ENCODE measurements at places on chromosomes 12 and 14.
A peak's percentile ranks its signal among the peaks of the same experiment; 100 is the strongest.

GRCh38 chr12:79381248-79382208 lies 309.2 kb downstream of the PAWR start:
- DNase-seq, result no peak

GRCh38 chr14:104820669-104821228 lies 19.8 kb downstream of the ZBTB42 start:
- peak; percentile 75 for DNase-seq

DNA sequence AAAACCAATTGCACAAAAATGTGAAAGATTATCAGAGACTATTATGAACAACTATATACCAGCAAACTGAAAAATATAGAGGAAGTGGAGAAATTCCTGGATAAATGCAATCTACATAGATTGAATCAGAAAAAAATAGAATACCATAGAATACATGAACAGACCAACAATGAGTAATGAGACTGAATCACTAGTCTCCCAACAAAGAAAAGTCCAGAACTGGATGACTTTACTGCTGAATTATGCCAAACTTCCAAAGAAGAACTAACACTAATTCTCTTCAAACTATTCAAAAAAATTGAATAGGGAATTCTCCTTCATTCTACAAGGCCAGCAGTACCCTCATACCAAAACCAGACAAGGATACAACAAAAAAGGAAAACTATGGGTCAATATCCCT lies 60.6 kb downstream of the GUCY2C start:
- DNase-seq, result peak; percentile 15

- peak; percentile 54 for DNase-seq
Observed at GRCh38 chr12:1319212-1319611, 275.2 kb downstream of the FBXL14 start.

DNA sequence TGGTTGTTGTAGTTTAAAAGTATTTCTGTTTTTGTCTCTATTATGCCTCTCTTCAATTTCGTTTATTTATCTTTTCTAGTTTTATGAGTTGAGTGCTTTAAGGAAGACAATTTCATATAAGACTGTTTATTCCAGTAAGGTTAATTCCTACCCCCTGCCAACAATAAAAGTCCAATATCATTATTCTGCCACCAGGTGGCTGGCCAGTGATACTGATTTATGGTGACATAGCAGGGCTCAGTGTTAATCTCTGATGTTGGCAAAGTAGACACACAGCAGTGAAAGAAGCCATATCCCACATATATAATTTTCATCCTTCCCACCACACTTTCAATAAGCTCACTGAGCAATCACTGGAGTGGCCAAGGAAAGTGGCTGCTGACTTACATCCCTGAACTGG lies 69.0 kb upstream of the BMP4 start:
- DNase-seq, result peak; percentile 29

- DNase-seq, result no peak
Observed at GRCh38 chr12:67621112-67621511, 27.4 kb upstream of the DYRK2 start.

DNA sequence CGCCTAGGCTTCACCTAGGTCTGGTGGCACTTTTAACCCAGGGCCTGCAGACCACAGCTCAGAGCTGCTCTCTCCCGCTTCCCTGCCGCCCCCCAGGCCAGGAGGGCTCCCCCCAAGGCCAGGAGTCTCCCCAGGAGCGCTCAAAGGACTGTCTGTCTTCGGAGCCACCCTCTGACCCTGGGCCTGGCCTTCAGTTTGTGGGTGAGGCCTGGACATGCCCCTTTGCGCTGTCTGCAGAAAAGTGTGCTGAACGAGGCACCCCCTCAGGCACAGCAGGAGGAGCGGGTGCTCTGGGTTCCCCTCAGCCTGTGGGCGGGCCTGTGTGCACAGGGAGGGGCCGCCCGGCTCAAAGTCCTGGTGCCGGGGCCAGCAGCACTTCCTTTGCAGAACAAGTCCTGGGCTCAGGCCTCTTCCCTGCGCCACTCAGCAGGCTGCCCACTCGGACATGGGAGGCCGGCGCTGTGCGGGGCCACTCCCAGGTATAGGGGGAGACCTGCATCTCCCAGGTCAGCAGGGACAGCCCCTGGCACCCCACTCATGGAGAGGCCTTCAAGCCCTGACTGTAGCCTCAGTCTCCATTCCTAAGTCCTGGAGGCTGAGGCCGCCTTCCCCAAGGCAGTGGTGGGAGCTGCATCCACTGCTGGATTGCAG lies 14.3 kb downstream of the DEGS2 start:
- no peak for DNase-seq

DNA sequence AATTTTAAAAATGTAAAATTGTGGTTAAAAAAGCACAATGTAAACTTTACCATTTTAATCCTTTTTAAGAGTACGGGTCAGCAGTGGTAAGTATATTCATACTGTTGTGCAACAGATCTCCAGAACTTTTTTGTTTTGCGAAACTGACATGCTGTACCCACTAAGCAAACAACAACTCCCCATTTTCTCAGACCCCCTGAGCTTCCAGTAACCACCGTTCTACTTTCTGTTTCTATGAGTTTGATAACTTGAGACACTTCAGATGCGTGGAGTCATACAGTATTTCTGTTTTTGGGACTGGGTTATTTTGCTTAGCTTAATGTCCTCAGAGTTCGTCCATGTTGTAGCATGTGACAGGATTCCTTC lies 38.0 kb downstream of the CHST11 start:
- peak; percentile 94 for DNase-seq

- DNase-seq, result no peak
Observed at GRCh38 chr12:12003609-12004008, 67.1 kb upstream of the BCL2L14 start.

DNA sequence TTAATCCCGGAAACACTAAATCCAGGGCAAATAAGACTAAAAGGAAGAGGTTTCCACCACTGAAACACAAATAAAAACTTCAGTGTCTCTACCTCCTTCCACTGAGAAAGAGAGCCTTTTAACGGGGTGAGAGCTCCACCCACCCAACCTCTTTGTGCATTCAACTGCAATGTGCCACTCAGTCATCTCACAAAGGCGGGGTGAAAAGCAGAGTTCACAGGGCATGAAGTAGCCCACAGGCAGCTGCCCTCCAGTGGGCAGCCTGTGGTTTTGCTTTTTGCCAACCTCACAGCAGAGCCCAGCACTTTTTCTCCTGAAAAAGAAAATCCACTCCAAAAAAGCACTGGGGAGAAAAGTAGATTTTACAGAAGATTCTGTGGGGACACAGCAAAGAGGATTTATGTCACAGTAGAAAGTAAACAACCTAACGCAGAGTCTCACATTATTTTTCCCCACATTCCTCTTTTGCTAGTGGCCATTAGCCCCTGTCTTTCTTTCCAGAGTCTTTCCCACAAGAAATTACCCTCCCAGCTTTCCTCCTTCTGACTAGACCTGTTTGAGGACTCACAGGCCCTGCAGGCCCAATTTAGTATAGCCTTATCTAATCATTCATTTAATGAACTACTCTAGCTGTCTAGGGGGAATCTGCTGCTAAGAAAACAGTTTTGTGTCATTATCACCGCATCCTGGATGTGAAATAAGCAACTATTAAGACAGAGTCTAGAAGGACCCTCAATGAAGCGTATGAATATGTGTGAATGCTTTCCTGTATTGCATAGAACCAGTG lies 753.8 kb upstream of the FOXG1 start:
- DNase-seq, result no peak

DNA sequence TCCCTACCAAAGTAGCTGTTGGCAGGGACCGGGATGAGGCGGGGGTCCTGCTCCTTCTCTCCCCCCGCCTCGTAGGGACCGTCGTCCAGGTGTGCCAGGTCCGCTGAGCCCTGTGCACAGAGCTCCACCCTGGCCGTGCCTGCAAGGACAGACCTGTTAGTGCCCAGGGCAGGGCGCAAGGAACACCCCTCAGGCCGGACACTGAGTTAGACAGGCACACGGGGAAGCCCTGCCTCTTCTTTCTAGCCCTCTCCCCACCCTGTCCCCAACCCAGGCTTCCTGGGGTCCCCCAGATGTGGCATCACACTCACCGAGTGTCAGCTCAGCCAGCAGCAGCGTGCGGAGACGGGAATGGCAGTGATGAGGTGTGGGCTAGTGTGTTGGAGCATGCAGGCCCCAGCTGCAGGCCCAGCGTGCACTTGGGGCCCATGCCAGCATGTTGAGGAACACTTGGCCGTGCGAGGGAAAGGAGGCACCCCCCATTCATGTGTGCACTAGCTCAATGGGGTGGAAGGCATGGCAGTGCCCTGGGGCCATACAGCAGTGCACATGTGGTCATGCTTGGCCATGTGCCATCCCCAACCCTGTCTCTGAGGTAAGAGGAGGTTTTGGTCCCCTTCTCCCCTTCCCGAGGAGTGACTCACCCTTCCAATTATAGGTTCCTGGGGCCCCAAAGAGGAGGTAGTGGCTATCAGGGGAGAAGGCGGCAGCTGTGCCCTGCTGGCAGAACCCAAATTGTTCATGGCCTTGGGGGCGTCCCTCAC lies 7.3 kb downstream of the ITGA7 start:
- DNase-seq, result no peak

GRCh38 chr12:121918679-121919038 lies 267 bp downstream of the CFAP251 start:
- no peak for DNase-seq

DNA sequence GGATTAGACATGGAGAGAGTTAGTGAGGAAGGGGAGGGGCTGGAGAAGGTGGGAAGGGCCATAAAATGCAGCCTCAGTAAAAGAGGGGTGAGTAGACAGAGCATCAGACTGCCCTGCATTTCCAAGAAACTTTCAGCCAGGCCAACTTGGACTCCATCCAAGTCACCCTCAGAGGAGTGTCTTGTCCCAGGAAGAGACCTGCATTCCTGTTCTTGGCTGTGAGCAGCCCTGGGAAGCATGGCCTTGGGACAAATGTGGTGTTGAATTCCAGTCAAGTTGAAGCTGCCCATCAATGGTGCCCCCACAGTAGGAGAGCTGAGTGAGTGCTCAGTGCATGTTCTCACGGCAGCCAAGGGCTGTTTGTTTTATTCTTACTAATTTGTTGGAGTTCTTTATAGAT lies 35.0 kb upstream of the TUNAR start:
- no peak for DNase-seq

DNA sequence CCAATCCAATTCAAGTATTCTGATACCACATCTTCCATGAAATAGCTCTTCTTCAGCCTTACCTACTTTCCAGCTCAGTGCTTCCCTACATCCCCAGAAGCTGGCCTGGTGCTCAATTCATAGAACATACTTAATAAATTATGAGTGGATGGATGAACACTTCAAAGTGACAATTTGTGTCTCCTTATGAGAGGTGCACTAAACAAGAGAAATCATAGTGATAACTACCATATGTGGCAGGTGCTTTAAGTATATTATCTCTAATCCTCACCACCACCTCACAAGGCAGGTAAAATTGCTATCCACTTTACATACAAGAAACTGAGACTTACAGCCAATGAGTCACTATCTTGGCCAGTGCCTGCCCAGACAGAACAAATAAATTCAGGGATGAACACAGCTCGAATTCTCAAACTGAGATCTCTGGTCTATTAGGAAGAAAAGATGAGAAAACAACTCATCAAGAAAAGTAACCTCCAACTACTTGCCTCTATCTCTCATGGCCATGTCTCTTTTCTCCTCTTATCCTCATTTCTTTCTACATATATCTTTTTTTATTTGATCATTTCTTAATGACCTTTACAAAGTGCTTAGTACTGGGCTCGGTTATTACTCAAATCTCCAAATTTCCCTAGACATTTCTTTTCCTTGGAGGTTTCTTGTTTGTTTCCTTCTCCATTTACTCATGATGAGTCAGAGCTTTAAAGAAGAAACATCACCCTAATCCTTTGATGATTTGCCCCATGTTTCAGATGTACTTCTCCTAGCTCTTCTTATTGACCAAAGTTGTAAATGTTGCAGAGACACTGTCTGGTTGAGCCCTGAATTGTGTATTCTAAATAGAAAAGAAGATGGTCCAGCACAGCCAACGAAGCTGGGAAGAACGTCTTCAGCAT lies 161.5 kb downstream of the RPS29 start:
- no peak for DNase-seq

Data from iris pigment epithelial cell (primary cell).